ENCODE measurements at places on chromosomes 2 and 18.

DNA sequence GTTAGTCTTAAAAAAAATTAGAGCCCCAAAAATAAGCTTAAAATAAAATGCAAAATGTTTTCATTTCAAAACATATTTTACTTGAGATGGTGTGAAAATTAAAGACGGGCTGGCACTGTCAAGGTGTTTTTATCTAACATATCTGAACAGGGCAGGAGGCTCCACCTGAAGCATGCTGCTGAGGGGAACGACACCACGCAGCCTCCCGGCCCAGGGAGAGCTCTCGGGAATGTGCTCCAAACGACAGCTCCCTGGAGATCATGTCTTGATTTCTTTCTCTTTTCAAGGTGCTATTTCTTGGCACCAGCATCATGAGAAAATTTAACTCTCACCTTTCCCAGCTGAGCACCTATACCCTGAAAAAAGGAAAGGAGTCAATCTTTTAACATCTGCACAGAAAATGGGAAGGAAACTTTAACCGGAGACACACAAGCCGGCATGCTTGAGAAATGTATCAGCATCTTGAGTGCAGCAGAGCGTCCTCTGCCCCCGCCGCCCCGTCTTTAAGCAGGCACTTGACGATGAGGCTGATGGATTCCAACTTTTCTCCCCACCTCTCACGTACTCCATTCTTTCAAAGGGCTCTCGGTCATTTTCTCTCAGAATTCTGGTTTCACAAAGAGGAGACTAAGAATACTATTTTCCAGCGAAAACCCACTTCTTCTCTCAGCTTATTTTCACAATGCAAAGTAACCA is 56.6 kb downstream of the EIPR1 start:
- peak; percentile 37 for DNase-seq

- no peak for DNase-seq
Measured at GRCh38 chr18:34385311-34385710, 160.6 kb upstream of the NOL4 start.

DNA sequence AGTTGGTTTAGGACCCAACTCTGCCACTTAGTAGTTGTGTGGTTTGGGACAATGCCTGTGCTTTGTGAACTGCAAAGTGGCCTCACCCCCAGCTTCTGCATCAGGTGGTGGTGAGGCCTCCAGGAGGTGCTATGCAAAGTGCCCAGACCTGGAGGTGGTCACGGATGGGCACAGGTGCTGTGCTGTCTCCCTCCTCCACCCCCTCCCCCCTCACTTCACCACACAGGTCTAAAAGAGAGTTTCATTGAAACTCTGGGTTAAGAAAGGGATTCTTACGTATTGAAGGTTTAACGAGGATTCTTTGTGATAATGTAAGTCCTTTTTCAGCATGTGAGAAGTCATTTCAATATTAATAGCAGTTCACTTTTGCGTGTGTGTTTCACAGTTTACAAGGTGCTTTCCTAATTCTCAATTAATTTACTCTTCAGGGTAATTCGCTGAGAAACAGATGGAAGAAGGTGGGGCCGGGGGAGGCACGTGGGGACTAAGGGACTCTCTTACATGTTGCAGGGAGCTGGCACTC is 369.9 kb downstream of the LPIN1 start:
- peak; percentile 83 for DNase-seq

GRCh38 chr18:24741965-24742724 is 281.7 kb downstream of the HRH4 start:
- DNase-seq = no peak

DNA sequence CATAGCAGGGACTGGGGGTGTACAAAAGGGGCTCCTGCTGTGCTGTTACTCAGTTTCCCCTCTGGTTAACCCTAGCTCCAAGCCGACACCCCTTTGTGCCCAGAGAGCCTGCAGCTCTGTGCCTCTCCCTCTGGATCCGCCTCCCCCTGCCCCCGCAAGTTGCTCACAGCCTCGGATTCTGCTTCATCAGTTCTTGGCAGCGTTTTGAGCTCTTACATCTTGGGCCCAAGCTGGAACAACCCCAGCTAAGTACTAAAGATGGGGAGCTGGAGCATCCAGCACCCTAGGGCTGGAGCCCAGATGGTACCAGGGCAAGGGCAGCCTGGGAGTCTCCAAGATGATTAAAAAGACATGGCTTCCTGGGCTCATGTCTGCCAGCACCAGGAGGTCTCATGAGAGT is 40.7 kb downstream of the POMC start:
- no peak for DNase-seq

GRCh38 chr2:239690651-239691631 is 290.1 kb upstream of the HDAC4 start:
- no peak for DNase-seq

- DNase-seq = no peak
Measured at GRCh38 chr18:58896734-58897508, 32.2 kb downstream of the ZNF532 start.

GRCh38 chr2:130391058-130391871 is 35.4 kb downstream of the PTPN18 start:
- DNase-seq = peak; percentile 96

DNA sequence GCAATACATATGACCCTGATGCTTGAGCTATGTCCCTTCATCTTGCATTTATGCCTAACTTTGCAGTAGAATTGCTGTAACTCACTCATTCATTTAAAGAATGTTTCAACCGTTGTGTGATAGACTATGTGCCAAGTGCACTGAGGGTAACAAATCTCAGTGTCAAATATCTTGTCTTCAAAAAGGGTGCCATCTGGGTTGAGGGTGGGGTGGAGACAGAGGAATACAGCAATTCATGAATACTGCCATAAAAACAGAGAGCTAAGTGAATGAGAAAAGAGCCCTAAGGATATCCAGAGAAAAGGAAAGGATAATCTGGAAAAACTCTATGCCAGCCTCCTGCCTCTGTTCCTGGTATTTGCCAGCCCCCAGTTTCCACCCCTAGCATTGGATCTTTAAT is 1534.4 kb upstream of the PIK3C3 start:
- DNase-seq = no peak

DNA sequence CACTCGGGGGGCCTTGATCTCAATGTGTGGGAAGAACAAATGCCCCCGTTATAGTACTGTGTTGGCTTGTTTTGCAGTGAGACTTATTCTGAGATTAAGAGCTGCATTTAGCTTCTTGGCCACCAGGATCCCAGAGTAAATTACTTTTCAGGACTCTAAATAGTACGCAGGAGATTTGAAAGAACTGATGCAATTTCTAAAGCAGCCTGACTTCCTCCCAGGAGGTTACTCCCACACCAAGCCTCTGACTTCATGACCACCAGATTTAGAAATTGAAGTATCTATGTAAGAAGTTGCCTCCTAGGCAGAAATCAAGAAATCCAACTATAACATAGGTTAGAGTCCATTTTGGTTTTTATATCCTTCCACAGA is 67.0 kb downstream of the FEZ2 start:
- no peak for DNase-seq

DNA sequence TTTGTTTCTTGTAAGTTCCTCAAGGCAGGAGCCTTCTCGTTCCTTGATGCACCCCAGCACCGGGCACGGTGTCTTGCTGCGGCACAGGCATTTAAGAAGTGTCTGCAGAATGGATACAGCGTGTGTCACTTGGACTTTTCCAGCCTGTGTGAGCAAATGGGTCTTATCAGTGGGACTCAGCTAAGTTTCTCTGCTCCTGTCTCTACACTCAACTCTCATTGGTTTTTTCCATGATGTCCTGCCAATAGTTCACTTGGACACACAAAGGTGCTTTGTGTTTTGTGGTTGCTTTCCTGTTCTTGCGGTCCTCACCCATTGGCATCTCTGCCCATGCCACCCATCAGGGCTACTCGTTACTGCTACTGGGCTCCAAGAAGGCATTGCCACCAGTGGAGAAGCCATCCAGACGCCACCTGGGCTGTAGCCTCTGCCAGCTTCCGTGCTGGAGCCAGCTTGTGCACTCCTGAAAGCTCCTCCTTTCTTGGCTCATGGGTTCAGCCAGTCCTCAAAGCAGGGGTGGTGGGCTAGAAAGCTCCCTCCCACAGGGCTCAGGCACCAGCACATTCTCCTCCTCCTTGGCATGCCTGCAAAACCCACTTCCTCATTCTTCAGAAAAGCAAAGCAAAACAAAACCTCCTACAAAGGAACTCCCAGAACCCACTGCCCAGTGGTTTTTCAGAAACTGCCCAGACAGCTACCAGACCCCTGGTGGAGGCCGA is 41.4 kb downstream of the IL1R2 start:
- peak; percentile 79 for DNase-seq

- DNase-seq = peak; percentile 97
Measured at GRCh38 chr2:68774569-68775271, 40.1 kb downstream of the ARHGAP25 start.

GRCh38 chr18:11960743-11961380 is 20.4 kb upstream of the IMPA2 start:
- DNase-seq = no peak

DNA sequence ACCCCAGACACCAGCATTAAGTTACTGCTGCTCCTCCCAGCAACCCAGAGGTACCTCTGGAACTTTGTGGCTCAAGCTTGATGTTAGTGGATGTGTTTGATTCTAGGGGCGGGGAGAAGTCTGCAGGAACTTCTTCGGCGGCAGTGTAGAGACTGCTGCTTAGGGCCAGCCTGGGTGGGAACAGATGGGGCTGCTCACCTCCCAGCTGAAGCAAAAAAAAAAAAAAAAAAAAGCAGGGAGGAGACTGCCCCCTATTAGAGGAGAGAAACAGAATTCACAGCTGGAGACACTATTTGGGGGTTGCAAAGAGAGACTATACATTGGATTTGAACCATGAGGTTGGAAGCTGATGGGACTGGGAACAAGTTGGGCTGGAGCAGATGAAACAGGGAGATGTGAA is 28.6 kb upstream of the FAM136A start:
- no peak for DNase-seq

DNA sequence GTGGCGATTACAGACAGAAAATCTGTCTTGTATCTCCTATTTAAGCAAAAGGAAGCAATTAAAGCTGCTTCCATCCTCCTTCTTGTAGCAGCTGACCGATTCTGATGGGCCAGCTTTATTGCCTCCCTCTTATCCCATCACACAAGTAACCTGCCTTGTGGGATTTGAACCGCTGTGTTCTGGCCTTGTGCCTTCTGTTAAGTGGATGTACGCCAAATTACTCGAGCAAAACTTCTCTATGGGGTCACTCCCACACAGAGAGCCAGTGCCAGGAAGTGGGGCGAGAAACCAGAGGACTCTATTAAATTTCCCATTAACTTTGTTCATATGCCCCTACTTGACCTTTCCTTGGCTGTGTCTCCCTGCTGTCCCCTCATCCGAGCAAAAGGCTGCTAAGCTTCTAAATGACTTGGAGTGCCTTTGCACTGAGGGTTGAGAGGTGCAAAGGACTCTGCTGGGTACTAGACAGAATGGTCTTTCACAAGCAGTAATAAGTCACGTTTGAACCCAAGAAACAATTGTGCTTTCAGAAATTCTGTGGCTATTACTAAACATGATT is 672.5 kb downstream of the MBD2 start:
- DNase-seq = no peak

DNA sequence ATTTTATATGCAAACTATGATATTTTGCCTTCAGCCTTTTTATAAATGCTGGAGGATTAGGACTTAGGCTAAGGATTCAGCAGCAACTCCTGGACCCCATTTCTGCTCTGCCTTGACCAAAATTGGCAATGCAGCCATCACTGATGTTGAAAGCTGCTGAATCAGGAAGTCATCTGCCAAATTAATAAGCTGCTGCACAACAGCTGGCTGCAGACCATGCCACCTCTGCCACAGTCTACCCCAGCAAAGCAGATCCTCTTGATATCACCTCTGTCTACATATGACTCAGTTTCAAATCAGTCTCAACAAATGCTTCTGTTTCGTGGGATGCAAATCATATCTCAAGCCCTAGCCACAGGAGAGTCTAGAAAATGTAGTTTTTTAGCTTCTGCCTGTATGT is 7.1 kb upstream of the SOS1 start:
- DNase-seq = no peak

GRCh38 chr2:196413821-196414274 is 225.7 kb upstream of the CCDC150 start:
- peak; percentile 70 for DNase-seq

DNA sequence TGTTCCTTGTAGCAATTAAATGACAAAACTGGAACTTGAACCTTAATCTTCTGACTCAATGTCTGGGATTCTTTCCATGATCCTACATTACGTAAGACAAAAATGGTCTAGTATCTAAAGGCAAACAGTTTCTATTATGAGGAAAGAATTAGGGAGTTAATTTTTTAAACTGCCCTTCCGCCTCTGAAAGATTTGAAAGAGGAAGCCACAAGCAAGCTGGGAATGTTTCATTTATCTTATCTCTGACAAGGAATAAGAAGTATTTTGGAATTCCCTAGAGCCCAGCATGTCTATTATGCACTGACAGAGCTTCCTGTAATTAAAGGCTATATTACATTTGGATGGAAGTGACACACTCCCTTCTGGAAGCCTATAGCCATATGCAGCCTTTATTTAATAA is 558.8 kb upstream of the CDH2 start:
- DNase-seq = no peak

DNA sequence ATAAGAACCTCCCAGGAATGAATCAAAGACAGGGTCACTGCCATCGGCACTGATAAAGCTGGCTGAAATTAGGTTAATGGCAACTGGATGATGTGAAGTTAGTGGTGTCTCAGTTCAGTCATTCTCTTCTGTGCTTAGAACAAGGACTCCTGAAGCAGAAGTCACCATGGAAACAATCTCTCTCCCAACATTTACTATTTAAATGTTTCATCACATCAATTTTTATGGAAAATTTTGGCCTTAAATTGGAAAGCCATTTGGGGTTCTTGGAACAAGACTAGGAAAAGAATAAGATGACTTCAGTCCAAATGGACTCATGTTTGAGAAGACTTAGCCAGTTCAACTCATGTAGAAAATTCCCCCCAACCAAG is 15.5 kb upstream of the ARL5A start:
- no peak for DNase-seq

- no peak for DNase-seq
Measured at GRCh38 chr2:20207051-20207450, 17.9 kb downstream of the SDC1 start.

- DNase-seq = peak; percentile 48
Measured at GRCh38 chr2:236628256-236628901, 58.8 kb downstream of the ACKR3 start.

- no peak for DNase-seq
Measured at GRCh38 chr2:8126783-8127182, 555.1 kb upstream of the ID2 start.

DNA sequence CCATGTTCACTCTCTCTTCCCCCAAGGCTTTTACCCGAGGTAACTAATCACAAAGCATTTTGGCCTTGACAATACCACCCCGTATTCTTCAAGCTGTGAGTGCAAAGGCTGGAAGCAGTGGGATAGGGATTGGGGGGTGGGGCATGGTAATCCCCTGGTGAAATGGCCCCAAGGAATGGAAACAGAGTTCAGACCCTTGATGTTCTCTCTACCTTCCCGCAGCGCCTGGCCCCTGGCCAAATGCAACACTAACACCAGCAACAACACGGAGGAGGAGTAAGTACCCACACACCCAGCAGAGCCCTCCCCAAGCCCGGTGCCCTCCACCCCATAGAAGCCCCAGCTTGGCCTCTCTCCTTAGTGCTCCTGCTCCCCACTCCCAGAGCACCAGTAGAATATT is 36.9 kb downstream of the CNGA3 start:
- DNase-seq = no peak

DNA sequence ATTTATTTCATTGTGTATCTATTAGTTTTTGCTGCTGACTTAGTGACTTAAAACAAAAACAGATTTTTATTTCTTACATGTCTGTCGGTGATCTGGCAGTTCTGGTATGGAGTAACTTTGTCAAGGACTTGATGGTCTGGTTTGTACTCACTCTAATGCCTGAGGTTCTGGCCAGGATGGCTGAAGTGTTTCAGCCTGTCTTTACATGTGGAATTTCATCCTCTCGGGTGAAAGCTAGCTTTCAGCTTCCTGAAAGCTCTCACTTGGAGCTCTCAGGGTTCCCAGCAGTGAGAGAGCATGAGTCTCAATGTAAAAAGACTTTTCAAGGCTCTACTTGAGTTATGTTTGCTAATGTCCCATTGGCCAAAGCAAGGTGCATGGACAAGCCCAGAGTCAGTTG is 216.4 kb downstream of the NR4A2 start:
- DNase-seq = no peak

Data from spleen (tissue), 13 donors.